Parietal lobe (tissue), 2 donors: ENCODE measurements at places on chromosomes 4 and X. TPM values are rescaled to one million over a fixed set of nuclear protein-coding genes. Genes with fewer than 3 reads are reported as not detected.

The FHIP1A gene
- 3.8 TPM for total RNA-seq

The RAB9B gene
- total RNA-seq, result 42.9 TPM

The ADH1A gene
- not detected for total RNA-seq

The NDP gene
- total RNA-seq, result 16.0 TPM

The NLRP2B gene
- total RNA-seq, result 0.31 TPM

The ZNF157 gene
- 5.0 TPM for total RNA-seq

The USP17L26 gene
- not detected for total RNA-seq

The MID2 gene
- 12.2 TPM for total RNA-seq
